Left colon (tissue), 2 donors: ENCODE measurements at places on chromosomes 7 and 10. TPM values are rescaled to one million over a fixed set of nuclear protein-coding genes. Genes with fewer than 3 reads are reported as not detected.
A peak's percentile ranks its signal among the peaks of the same experiment; 100 is the strongest.

The MLXIPL gene
- total RNA-seq = 13.2 TPM

The LRIT1 gene
- total RNA-seq = not detected

DNA sequence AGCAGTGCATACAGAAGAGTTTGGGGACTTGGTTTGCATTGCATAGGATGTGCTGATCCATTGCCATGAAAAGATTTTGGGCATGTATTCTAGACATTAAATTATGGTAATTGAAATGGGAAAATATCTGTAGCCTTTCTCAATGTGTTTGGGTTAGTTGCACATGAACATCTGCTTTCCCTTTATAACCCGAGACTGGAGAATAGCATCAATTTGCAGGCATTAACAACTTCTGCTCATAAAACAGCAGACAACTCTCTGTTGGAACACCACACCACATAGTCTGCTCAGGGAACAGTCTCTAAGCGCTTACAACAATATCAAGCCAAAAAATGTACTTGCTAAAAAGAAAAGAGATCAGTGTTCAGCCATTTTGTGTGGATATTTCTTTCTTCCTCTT lies 1391.1 kb upstream of the LRRTM3 start:
- DNase-seq = no peak

DNA sequence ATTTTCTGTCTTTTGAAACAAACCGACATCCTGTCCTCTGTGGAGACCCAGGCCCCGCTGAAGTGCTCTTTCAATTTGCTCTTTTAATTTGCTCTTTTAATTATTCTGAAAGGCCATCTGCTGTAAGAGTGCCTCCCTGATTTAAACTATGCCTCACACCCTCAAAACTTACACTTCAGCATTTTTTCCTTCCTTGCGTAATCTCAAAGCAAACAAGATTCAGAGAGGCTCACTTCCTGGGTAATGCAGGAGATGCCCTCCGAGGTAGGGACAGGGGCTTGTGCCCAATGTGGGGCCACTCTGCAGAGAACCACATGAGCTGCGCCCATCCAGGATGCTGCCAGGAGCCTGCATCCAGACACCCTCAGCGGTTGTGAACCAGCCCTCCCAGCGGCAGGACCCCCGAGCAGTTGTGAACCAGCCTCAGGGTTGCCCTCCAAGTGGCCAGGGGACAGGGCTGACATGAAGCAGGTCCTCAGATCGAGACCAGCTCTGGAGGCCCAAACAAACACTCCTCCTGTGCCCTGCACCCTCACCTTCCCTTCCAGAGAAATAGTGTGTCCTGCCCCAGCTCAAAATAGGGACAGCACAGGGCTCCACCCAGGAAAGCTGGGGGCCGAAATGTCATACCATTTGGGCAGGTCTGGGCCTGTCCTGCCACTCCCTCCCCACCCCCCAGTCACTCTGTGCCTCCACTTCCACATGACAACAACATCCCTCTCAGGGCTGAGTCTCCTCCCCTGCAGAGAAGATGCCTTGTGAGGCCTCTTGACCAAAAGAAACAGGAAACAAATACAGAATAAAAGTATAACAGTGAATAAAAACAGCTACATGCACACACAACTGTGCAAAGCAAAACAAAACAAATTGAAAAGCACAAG lies 190.4 kb downstream of the PTPRN2 start:
- no peak for DNase-seq

GRCh38 chr10:129796710-129797420 lies 167.2 kb downstream of the EBF3 start:
- DNase-seq = no peak

DNA sequence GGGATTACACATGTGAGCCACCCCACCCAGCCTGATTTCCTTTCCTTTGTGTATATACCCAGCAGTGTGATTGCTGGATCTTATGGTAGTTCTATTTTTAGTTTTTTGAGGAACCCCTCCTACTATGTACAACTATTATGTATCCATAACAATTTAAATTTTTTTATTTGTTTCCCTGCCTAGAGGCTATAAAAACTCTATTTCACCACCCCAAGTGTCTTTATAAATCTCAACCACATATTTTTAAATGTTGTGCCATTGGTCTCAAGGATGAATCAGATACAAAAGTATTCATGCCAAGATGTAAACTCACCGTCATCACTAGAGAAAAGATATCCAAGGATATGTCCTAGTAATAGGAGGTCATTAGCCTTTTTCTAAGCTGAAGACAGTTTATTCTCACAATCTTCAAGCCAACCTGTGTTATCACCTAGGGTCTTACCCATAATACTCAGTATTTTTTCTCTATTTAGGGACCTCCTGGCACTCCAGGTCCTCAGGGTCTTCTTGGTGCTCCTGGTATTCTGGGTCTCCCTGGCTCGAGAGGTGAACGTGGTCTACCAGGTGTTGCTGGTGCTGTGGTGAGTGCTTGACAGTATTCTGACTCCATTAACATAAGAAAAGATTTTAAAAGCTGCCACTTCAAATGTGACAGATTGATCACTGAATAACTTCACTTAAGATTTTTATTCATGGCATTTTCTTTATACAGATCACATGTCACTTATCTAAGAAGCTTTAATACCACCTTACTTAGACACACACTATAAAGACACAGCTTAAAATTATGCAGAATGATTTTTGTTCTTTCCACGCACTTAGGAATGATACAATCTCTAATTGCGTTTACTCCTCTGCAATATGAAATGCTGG lies 29.4 kb downstream of the COL1A2 start:
- no peak for DNase-seq

GRCh38 chr7:55075464-55076021 lies 56.7 kb downstream of the EGFR start:
- peak; percentile 56 for DNase-seq

DNA sequence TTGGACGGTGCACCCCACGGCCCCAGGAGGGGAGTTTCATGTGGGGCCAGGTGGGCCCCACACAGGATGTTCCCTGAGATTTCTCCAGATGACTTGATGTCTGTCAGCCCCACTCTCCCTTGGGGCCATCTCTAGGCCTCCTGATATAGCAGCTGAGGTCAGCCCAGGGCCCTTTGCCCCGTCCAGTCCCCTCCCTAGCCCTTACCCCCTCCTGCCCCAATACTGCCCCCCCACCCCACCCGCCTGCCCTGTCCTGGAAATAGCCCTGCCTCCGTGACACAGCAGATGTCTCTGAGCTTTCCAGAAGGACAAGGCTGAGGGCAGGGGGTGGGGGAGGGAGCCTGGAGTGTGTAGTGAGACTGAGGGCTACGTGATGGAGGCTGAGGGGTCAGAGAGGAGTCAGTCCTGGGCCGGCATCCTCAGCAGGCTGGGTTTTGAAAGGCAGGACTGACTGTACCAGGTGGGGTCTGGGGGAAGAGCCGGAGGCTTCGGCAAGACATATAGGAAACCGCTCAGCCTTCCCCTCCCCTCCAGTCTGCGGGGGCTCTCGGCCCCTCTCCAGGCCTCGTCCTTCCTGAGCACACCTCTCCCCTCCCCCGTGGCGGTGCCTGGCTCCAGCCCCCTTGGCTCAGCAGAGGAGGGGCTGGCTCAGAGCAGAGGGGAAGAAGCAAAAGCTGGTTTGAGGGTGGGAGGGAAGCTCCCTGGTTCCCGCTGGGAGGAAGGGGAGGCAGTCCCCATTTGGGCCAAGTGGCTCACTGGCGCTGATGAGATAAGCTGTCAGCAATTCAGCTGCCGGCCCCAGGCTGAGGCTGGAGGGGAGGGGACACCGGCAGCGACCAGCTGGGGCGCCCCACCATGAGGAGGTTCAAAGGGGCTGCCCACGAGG lies 2.0 kb downstream of the FLNC start:
- DNase-seq = no peak

DNA sequence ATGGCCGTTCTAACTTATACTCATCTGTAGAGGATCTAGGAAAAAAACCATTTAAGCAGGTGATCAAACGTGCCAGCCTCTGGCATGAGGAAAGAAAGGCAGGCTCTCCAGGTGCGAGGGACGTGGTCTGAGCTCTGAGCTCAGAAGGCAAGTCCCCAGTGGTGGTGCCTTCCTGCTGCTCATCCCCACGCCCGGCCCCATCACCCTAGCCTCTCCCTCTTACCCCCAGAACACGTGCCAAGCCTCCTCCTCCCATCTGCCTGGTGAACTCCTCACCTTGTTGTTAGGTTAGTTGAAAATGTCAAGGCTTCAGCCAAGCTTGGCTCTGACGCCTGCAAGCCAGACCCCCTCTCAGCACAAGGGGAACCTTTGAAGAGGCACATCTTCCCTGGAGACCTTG lies 571.2 kb upstream of the MKI67 start:
- no peak for DNase-seq

- no peak for DNase-seq
Measured at GRCh38 chr7:136501151-136501550, 367.3 kb upstream of the CHRM2 start.

- DNase-seq = no peak
Measured at GRCh38 chr10:21523557-21524008, 1.9 kb downstream of the SKIDA1 start.

GRCh38 chr10:86439544-86439943 lies 72.9 kb upstream of the GRID1 start:
- DNase-seq = peak; percentile 41
